IPS-NIHi11 (cell line): ENCODE measurements at places on chromosomes 5 and 9.
A peak's percentile ranks its signal among the peaks of the same experiment; 100 is the strongest.

GRCh38 chr9:116760636-116761035 is 73.5 kb downstream of the TRIM32 start:
- no peak for DNase-seq

- no peak for DNase-seq
Observed at GRCh38 chr9:136847826-136848392, 1.3 kb upstream of the PHPT1 start.

GRCh38 chr5:14491015-14491915 is 90.3 kb upstream of the OTULINL start:
- no peak for DNase-seq

DNA sequence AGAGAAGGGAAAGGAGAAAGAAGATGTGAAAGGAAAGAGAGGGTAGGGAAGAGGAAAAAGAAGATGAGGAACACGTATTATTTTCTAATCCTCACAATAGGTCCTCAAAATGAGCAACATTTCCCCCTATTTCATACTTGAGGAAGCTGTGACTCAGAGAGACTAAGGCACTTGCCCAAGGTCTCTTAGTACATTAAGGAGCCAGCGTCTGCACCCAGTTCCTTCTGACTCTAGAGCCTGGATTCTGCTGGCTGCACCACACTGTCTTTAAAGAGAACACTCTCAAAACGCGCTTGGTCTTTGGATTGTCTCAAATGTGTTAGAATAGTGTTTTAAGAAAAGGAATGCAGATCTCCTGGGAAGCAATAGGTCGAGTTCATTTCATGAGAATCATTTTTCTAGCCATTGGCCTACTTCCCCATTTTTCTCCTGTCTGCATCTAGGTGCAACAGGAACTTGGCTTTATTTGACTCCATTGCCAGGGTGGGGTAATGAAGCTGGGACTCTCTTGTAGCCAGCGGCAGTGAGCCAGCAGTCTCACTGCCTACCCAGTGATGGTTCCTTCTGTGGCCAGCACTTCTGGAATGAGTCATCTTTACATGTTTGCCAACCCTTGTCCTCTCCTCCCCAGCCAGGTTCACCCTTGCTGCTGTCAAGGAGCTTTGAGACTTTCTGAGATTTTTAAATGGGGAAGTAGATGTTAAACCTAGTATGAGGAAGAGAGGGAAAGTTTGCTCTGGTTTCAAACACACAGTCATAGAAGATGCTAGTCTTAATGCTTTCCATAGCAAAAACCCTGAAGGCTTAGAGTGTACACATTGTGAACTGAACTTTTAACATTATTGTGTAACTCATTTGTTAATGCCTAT is 82.7 kb downstream of the DOCK8 start:
- no peak for DNase-seq

GRCh38 chr5:45399041-45399440 is 297.1 kb downstream of the HCN1 start:
- peak; percentile 7 for DNase-seq

GRCh38 chr5:141245250-141245717 is at the start of gene PCDHB15:
Gene PCDHB15 (plus strand): TSS chr5:141245395. CDS start chr5:141245579, 184 bp downstream.
- DNase-seq = peak; percentile 26
